Naive thymus-derived CD4-positive, alpha-beta T cell (primary cell): ENCODE measurements at places on chromosomes 7 and 10. TPM values are rescaled to one million over a fixed set of nuclear protein-coding genes. Genes with fewer than 3 reads are reported as not detected.

GRCh38 chr7:55081472-55082227 is 62.8 kb downstream of the EGFR start:
- H3K27ac ChIP-seq: no peak overlapping the region
- no peak overlapping the region for H3K4me3 ChIP-seq
- no peak for DNase-seq
- H3K4me1 ChIP-seq: no peaks in the 10 kb centered on the region
- no peaks in the 10 kb centered on the region for H3K27me3 ChIP-seq

DNA sequence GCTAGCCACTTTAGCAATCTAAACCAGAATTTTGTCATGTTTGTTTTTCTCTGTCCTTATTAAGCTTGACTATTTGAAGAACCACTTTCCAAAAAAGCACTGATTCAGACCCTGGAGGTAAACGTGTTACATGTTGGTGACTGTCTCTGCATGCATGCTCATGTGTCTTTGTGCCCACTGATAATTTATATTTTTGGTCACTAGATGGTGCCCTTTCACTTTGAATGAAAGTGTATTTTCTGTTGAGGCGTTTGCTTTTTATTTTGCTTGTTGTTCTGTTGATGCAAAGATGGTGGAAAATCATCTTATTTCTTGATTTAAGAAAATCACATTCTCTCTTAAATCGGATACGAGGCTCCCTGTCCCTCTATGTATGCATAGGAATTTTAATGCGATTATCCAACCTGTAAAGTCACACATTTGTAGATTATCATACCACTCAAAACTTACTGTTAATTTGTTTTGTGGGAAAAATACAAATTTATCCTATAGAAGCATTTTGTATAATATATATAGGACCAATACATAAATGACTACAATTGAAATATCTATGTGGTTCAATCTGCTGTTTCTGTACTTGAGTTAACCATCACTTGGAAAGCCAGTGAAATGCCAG is 269.3 kb downstream of the BICC1 start:
- no peaks in the 10 kb centered on the region for H3K27me3 ChIP-seq
- no peak overlapping the region for H3K4me3 ChIP-seq
- H3K4me1 ChIP-seq: no peaks in the 10 kb centered on the region
- no peak for DNase-seq
- H3K36me3 ChIP-seq: no peaks in the 10 kb centered on the region

GRCh38 chr7:100598425-100598824 is 3.7 kb upstream of the PCOLCE start:
- DNase-seq: no peak
- H3K27me3 ChIP-seq: no peaks in the 10 kb centered on the region
- H3K4me1 ChIP-seq: no peaks in the 10 kb centered on the region
- no peak overlapping the region for H3K27ac ChIP-seq

GRCh38 chr10:5443429-5443828 is 31.1 kb downstream of the NET1 start:
- H3K36me3 ChIP-seq: no peaks in the 10 kb centered on the region
- H3K27me3 ChIP-seq: no peaks in the 10 kb centered on the region
- H3K27ac ChIP-seq: no peak overlapping the region
- H3K4me1 ChIP-seq: peaks cover 18% of the 10 kb centered on the region

CPA4 gene
- not detected for total RNA-seq

DNA sequence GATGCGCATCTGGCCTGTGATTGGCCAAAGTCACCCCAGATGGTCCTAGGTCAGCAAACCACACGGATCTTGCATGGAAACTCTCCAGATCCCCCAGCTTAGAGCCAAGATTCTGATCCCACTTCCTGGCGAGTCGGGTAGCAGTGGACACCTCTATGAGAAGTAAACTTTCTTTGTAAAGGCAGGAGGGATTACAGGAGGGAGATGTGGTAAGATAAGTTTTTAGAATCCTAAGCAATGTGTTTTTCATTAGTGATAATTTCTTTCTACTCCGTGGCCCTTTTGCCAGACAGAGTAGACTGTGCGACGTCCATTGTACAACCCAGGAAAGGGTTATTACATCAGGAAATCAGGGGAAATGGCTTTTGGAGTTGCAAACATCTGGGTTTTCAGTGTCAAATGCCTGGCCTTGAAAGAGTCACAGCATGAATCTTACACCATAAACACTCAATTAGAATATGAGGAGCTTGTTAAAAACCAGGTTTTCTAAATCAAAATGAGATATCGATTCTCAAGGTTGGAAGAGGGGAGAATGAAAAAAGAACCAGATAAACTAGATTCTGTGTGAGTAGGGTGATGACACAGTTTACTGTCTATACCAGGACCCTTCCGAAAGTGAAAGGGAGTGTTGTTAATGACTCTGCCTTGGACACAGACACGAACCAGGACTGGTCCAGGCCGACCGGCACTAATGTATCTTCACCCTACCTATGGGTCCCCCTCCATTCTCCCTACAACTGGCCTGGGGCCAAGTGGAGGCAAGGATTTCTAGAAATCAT is 61.9 kb upstream of the WAC start:
- no peaks in the 10 kb centered on the region for H3K4me1 ChIP-seq
- DNase-seq: no peak
- H3K27ac ChIP-seq: no peak overlapping the region
- no peaks in the 10 kb centered on the region for H3K27me3 ChIP-seq

GRCh38 chr10:82040336-82040735 is 165.3 kb downstream of the NRG3 start:
- no peak for DNase-seq
- H3K4me1 ChIP-seq: no peaks in the 10 kb centered on the region
- H3K27ac ChIP-seq: no peak overlapping the region
- H3K4me3 ChIP-seq: no peak overlapping the region
- no peaks in the 10 kb centered on the region for H3K36me3 ChIP-seq
